ENCODE measurements at places on chromosomes 16 and 17.

GRCh38 chr17:55264645-55265298 is at the start of gene HLF:
Gene HLF, plus strand, starts transcription at chr17:55264960. Its CDS starts 525 bp downstream, at chr17:55265485.
- peak; percentile 86 for DNase-seq

DNA sequence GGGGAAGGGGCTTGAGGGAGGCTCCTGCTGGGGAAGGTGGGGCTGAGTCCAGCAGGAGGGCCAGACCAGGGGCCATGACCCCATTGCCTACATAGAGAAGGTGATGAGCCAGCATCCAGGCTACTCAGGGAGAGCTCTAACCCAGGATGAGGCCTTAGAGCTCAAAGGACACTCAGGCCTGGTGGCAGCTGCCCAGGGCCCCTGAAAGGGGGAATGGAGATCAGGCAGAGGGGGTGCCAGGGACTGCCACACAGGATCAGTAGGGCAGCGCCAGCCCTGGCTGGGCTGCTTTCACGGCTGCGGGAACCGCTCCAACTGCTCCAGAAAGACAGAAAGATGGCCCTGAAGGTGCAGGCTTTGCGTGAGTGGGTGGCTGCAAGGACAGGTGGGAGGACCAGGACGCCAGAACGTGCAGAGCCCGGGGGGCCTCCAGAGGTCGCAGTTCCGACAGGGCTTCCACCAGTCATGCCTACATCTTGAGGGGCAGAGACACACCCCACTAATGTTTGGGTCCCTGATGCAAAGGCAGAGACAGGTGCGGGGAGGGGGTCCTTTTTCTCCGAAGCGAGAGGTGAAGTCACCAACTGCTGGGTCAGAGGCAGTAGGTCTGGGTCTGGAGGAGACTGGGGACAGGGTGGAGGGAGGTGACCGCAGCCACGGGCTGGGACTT is 882 bp upstream of the ATP6V0C start:
- no peak for DNase-seq

DNA sequence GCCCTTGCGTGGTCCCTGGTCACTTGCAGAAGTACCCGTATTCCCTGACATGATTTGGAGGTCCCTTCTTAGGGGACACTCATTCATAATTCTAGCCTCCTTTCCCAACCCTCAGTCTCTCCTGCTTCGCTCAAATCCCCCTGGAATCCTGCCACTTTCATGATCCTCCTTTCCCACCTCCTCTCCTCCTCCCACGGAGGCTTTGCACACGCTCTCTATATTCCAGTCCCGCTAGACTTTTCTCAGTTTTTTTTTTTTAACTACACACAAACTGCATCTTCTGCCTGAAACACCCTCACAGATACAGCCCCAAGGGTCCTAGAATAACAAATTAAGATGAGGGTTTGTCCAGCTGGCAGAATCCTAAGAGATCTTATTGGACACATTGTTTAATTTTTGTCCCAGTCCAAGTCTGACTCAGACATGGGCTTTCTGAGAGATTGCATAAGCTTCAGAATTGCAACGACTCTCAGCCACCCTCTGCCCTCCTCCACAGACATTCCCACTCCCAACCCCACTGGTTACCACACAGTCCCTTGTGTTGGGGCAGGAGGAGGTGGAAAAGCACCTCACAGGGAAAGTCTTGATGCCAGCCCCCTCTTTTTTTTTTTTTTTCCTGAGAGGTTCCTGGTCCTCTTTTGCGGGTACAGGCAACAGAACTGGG is 739.5 kb upstream of the EEF2KMT start:
- DNase-seq = no peak

- DNase-seq = no peak
Observed at GRCh38 chr17:44310609-44311376, 2.4 kb downstream of the RUNDC3A start.

- no peak for DNase-seq
Observed at GRCh38 chr17:49486012-49486641, 9.0 kb upstream of the NGFR start.

DNA sequence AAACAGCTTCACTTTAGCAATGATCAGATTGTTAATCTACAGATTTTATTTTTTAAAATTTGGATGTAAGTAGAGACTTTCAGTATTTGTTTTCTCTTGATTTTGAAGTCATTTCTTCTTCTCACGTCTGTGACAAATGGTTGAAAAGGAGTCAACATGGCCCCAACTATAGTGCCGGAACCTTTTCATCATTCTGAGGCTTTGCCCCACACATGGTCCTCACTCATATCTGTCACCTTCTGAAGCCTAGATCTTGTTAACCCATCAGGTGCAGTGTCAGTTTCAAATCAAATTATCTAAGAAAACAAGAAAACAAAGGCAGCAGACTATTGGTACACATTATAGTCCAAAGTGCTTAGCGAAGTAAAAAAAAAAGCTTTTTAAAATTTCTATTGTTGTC is 124.1 kb downstream of the TRIM37 start:
- DNase-seq = no peak

DNA sequence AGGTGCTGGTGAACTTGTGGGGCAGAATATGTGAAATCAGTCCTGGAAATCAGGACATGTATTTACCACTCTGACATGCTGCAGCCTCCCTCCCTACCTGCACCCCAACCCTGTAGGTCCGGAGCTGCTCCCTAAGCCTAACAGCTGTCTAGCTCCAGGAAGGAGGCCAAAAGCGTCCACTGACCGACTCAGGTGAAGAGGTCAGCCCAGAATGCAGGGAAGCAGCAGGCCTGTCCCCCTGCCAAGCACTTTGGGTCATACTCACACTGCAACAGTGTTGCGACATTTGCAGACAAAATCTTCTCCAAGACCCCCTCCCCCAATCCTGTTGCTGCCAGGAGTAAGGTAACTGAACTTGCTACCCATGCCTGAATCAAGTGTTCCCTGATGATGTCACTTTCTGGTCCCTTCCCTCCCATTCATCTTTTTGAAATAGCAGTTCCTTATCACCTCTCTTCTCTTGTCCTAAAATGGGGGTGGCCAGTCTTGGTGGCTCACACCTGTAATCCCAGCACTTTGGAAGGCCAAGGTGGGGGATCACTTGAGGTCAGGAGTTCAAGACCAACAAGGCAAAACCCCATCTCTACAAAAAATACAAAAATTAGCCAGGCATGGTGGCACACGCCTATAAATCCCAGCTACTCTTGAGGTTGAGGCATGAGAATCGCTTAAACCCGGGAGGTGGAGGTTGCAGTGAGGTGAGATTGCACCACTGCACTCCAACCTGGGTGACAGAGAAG is 1.3 kb upstream of the ACLY start:
- DNase-seq = no peak

DNA sequence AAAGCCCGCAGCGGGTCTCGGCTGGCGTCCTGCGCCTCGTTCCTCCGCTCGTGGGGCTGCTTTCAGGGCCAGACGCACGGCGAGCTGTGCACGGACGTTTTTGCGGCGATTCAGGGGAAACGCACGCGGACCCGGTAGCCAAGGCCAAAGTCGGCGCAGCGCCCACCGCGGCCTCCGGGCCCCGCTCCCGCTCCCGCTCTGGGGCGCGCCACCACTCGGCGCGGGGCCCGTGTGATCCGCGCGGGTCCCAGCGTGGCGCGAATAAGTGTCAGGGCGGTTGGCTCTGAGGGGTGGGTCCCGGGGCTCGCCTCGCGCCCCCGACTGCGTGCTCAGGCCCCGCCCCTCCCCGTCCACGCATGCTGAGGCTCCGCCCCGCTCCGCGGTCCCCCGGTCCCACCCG is 694 bp upstream of the TBCD start:
- DNase-seq = no peak

DNA sequence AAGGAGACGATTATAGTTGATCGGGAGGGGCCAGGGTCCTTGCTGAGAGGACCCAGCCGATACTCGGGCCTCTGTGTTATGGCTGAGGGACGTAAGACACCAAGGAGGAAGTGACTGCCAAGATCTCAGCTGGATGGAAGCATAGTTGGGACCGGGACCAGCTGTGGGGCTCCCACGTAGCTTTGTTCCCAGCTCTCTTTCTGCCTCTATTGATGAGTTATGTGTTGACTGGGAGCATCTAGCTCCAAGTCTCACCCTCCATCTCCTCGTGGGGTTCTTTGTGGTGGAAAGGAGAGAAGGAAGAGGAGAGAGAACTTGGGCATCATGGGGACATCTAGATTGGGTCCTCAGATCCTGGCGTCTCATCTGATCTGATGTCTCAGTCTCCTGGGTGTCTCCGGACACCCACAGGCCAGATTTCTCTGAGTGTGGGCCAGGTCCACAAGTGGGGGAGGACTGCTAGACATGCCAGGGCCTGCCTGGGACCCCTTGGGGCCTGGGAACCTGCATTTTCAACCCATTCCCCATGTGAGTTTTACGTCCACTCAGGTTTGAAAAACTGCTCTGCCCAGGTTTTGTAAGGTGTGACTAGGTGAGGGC is 1.0 kb downstream of the MGRN1 start:
- DNase-seq = peak; percentile 44

DNA sequence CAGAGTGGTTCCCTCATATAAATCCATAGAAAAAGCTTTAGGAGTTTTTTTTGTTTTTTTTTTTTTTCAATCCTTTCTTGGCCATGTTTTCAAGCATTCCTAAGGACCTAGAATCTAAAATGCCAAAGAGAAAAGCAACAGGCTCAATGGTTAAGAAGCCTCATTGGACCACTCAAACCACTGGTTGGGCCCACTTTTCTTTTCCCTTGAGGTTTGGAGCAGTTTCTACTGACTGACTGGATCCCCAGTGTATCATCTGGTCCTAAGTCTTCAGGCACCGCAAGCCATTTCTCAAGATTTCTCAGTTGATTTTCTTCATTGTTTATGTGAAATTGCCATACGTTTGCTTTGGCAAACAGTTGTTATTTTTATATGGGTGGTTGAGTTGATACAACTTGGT is 14.4 kb downstream of the METTL9 start:
- DNase-seq = no peak

DNA sequence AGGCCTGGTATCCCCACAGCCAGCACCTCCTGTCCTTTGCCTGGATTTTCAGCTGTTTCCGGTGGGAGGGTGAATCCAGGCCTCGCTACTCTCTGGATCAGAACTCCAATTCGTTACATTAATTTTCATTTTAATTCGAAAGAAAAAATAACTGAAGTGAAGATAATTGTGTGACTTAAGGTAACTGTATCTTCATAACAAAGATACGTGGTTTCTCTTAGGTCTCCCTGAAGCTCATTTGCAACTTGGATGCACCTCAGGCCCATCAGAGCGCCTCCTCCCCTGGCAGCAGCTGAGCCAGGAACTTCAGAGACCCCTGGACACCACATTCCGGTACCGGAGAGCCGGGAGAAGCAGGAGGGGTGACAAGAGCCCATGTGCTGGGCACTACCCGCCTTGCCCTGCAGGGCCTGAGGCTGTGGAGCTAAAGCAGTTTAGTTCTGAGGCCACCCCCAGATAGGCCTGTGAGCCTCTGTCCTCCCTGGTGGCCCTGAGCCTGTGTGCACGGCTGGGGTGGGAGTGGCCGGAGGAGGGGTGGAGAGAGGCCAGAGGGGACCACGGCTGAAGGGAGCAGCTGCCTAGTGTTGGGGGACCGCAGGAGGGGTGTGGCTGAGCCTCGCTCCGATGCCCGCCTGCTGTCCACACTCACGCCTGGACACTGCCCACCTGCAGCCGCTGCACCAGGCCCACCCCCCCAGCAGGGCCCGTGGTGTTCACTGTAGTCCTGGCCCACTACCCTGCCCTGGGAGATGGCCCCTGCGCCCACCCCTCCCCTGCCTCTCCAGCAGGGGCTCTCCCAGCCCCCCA is 11.4 kb upstream of the DUS1L start:
- no peak for DNase-seq

- DNase-seq = no peak
Observed at GRCh38 chr17:79982986-79983385, 52.7 kb downstream of the TBC1D16 start.

- DNase-seq = no peak
Observed at GRCh38 chr17:57578608-57579225, 166.4 kb downstream of the CCDC182 start.

DNA sequence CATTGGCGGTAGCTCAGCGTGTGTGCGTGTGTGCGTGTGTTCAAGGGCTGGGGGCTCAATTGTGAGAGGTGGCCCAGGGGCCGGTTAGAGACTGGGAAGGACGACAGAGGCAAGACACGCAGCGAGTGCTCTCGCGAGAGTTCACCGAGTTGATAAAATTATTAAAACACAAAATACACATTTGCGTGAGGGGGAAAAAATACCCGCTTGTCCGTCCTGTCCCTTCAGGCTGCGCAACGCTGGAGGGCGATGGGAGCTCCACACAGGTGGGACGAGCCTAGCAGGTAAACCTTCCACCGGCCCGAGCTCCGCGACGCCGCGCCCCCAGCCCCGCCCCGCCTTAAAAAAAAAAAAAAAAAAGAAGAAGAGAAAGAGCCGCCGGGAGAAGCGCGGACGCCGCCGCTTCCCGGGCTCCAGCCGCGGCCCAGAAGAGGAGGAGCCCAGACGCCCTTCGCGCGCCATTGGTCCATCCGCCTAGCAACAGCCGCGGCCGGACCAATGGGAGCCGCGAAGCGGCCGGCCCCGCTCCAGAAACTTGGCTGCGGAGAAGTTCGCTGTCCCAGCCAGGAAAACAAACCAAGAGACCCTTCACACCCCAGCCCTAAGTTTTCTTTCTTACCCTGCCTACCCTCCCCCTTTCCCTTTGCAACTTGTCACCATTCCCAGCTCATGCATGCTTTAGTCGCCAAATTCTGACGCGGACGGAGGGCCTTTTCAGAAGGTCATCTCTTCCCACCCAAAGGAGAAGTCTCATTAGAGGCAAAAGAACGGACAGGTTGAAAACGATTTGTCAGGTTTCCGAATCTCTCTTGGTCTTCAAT is 169.9 kb upstream of the MAF start:
- peak; percentile 83 for DNase-seq

- no peak for DNase-seq
Observed at GRCh38 chr17:8685381-8685780, 54.9 kb upstream of the MYH10 start.

DNA sequence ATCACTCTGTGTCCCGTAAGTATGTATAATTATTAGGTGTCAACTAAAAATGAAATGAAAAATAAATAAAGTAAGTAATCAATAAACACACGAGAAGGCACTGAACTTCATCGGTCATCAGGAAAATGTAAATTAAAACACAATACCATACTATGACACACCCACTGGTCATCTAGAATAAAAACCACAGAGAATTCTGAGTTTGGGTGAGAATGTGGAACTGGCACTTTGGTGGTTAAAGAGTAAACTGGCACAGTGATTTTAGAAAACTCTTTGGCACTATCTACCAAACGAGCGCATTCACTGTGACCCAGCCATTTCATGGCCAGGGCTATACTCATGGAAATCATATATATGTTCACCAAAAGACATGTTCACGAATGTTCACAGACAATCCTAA is 98.2 kb downstream of the HS3ST3A1 start:
- no peak for DNase-seq

DNA sequence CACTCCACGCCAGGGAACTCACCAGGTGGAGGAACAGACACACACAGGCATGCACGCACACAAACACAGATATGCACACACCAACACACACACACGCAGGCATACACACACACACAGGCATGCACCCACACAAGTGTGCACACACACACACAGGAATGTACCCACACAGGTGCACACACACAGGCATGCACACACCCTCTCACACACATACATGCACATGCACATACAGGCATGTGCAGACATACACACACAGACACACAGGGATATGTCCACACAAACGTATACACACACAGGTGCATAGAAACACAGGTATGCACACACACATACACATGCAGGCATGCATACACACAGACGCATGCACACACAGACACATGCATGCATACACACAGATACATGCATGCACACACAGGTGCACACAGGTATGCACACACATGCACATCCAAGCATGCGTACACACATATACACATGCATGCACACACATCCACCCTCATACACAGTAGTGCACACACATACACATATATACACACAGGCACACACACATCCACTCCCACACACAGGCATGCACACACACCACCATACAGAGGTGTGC is 39.2 kb downstream of the COTL1 start:
- no peak for DNase-seq

- peak; percentile 49 for DNase-seq
Observed at GRCh38 chr17:19410875-19411620, at the start of gene RNF112. Gene RNF112, plus strand, starts transcription at chr17:19411232. Its CDS starts 177 bp downstream, at chr17:19411409.
